ENCODE measurements at places on chromosomes 13 and 19.

DNA sequence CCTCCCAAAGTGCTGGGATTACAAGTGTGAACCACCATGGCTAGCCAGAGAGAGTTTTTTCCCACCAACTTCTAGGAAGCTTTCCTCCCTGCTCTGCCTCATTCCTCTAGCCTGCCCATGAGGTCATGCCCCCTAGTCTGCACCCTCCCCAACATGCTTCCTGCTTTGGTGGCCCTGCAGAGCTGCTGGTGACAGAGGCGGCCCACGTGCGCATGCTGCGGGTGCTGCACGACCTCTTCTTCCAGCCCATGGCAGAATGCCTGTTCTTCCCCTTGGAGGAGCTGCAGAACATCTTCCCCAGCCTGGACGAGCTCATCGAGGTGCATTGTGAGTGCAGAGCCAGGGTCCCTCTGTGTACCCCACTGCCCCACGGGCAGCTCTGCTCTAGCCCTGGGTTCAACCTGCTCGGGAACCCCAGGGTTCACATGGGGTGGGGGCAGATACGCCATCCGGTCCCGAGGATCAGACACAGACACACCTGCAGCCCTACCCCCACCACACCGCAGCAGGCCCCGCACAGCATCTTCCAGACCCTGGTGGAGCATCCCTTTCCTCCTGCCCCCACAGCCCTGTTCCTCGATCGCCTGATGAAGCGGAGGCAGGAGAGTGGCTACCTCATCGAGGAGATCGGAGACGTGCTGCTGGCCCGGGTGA is 18.9 kb downstream of the ARHGEF1 start:
- no peak for DNase-seq

DNA sequence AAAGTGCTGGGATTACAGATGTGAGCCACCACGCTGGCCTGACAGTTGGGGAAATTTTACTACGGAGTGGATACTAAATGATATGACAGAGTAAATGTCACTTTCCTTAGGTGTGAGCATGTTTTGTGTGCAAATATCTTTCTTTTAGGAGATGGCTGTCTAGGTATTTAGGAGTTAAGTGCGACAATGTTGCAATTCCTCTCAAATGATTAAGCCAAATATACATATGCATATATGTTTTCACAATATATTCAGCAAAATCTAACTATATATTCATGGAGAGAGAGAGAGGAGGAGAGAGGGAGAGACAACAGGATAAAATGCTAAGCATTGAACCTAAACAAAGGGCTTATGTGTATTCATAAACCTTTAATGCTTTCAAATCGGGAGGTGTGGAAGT is 5.4 kb upstream of the SERTAD3 start:
- no peak for DNase-seq

DNA sequence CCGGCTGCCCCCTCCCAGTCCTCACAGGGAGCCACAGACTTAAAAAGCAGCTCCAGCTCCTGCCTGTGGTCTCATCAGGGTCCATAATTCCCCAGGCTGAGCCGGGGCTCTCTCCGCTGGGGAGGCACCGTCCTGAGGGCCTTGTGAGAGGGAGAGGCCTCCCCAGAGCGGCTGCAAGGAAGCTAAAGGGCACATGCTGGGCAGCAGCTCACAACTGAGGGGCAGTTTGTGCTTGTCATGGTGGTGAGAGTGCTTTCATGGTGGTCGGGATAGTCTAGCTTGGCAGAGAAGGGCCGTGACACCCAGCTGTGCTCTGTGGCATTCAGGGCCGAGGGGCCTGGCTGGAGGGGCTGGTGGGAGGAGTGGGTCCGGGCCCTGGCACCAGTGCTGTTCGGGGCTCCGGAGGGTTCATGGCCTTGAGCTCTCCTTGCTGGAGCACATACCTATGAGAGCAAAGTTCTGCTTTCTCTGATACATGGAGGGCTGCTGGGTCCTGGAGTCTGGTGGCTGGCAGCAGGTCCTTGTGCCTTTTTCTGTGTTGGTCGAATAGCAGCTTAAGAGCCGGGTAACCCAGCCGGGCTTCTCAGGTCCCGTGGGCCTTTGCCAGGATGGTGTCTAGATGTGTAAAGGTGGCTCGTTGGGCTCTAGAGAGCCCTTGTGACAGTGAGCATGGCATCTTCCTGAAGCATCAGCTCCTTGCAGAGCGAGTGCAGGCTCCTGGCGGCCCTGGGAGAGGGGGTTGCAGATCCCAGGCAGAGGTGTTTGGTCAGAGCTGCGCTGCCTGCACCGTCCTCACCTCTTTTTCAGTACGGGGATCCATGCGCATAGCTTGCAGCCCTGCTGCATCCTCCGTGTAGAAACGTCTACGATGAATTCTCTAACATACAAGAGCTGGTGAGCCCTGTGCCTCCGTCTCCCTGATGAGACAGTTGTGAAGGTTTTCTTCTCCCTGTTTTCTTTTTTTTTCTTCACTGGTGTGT is 8.8 kb downstream of the UPF1 start:
- DNase-seq: no peak

DNA sequence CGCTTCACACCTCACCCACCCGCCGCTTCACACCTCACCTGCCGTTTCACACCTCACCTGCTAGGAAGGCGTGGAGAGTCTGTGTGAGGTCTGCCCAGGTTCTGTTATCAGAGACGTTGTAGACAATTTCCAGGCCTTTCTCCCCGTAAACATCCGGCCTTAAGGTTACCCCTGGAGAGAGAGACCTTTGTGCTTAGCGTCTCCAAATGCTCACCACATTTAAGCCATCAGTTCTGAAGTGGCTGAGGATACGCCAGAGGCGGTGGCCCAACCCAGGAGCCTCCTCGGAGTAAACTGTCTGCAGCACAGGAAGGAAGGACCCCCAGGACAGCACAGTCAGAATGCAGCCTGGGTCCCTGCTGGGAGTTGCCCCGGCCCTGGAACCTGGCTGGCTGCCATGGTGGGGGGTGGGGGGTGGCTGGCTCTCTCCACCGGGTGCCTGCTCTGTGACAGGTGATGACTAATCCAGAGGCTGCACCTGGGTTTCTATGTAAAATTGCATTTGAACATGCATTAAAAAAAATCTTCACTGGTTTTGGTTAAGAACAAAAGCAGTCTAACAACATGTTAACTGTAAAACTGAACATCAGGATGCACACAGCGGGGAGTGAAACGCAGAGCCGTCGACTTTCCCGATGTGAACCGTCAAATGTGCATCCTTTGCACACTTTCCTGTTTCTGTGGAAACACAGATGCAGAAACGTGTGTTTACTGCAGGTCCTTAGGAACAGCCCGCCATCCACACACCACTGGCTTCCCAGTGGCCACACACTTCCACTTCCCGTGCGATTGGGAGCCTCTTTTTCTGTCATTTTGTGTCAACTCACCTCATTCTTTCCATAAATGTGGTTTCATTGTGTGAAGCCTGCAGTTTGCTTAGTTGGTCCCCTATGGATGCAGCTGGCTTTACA is 4.5 kb downstream of the ATP4B start:
- DNase-seq: no peak

DNA sequence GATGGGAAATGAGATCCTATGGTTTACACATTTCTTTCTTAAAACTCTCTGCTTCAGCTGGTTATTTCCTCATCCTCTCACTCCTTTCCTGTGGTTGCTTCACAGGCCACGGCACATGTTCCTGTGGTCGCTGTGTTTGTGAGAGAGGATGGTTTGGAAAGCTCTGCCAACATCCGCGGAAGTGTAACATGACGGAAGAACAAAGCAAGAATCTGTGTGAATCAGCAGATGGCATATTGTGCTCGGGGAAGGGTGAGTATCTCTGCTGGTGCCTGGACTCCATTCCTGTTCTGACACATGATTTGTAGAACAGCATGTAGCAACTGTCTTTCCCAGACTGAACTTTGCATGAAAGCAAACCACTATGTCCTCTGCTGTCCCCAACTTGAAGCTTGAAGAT is 254.2 kb downstream of the ITGBL1 start:
- DNase-seq: no peak

GRCh38 chr19:17457616-17458015 is 3.1 kb downstream of the NXNL1 start:
- DNase-seq: no peak

DNA sequence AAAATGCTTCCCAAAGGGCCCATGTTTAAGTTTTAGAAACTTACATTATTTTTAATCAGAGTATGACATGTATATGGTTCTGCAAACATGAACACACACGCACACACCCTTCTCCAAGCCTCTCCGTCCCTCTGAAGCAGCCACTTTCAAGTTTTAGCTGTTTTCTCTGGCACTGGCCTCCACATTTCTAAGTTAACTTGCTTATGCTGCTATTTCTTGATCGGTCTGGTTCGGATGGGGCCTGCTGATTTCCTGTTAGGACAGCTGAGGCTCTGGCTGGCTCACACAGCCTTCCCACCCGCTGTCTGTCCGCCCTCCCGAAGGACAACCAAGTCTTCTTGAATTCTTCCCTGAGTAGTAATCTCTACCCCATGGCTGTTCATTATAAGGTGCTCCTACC is 4.4 kb downstream of the SPC24 start:
- DNase-seq: no peak

GRCh38 chr19:10670182-10670581 is 16.0 kb downstream of the ILF3 start:
- DNase-seq: no peak

GRCh38 chr13:75579529-75579928 is 29.9 kb downstream of the UCHL3 start:
- DNase-seq: no peak

GRCh38 chr19:42075616-42076379 is at the start of gene ZNF574:
Gene ZNF574 (plus strand): TSS chr19:42076166. CDS start chr19:42078607, 2,441 bp downstream.
- DNase-seq: peak; percentile 96

- no peak for DNase-seq
These were observed 12.2 kb upstream of the EVI5L start for GRCh38 chr19:7817801-7818200.

GRCh38 chr19:49333418-49333805 is 1.8 kb upstream of the CD37 start:
- DNase-seq: no peak

DNA sequence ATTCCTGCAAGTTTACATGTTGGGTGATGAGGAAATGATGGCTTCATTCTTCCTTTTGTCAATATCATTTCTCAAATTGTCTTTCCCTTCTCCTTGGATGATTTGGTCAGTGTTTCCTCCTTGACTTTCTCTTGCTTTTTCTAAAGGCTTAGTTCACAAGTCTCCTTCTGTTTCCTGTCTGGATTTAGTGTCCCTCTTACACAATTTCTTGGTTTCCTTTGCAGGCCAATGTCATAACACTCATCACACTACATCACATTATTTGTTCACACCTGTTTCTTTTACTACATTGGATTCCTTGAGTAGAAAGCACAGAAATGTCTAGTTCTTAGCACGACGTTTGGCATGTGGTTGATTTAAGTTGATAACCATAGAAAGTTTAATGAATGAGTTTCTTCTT is 490.7 kb downstream of the TDRD3 start:
- DNase-seq: no peak

- DNase-seq: no peak
These were observed 319 bp downstream of the FRY start for GRCh38 chr13:32031815-32032370.

DNA sequence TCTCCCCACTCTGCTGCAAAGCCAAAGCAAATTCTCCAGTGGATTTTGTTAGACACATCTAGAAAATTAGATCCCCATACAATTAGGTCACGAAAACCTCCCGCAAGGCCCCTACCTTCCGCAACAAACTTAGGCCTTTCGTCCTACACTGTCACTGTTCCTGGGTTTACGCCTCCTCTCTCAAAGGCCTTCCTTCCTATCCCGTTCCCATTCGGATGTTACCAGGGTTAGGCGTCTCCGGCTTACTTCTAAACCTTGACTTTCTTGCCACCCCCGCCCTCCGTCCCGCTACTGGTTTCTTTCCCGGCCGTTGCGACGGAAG is 754 bp downstream of the RNF6 start:
- no peak for DNase-seq

- DNase-seq: no peak
These were observed 26.3 kb downstream of the EPS15L1 start for GRCh38 chr19:16445238-16446107.

DNA sequence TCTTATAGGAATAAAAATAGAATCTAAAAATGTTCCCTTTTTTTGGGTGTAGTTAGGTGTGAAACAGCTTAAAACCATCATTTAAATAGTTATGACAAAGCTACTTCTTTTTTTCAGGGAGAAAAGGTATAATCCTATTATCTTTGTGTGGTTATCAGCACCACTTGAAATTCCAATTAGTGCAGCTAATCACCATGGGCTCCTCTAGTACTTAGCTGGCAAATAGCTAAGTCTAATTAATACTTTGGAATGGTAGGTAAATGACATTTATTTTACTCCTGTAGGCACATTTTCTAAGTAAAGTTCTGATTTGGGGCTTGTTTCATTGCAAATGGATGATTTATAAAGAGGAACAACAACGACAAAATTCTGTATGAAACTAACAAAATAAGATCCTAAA is 132.6 kb downstream of the OLFM4 start:
- DNase-seq: no peak

DNA sequence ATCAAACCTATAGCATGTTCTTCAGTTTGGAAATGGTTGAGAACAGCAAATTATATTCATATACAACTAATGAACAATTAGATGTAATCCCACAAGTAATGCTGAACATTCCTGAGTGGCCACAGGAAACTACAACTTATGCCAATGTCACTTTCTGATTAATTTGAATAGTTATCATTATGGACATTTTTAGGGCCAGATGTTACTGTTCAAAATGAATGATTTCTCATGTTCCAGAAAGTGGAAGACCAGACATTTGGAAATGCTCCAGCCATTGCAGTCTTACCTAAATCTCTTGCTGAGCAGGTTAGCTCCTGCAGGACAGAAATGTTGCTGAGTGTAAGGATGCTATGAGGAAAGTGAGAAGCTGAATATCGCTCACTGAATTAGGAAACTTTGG is 819.8 kb downstream of the PCDH9 start:
- no peak for DNase-seq
